Caco-2 (cell line): ENCODE measurements at places on chromosomes 5 and 9. TPM values are rescaled to one million over a fixed set of nuclear protein-coding genes. Genes with fewer than 3 reads are reported as not detected.

The LCN1 gene
- not detected in 2 replicates for total RNA-seq

The CORO2A gene
- total RNA-seq: 18.9 and 20.0 TPM in 2 replicates

DNA sequence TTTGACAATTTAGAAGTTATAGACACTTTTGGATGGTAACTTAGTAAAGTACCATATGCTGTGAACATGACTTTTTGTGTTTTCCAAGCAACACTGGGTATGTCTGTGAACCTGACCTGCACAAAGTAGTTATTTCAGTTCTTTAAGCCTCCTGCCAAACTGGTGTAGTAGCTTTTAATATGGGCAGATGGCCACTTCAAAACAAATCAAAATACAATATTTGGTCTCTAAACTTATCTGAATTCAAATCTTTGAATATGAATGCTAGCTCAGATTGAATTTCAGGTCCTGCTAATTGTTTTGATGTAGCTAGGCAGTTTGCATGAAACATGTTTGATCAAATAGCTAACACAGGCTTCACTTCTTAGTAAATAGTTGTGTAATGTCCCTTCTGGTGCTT, 1176.7 kb upstream of the CDH9 start:
- no peak overlapping the region for H3K4me3 ChIP-seq
- H3K27ac ChIP-seq: no peak overlapping the region
- no peaks in the 10 kb centered on the region for H3K4me1 ChIP-seq

The PCDHB12 gene
- 0.12 TPM in 1 of 2 replicates, not detected in the other for total RNA-seq

The GFPT2 gene
- 0.72 and 1.6 TPM in 2 replicates for total RNA-seq

DNA sequence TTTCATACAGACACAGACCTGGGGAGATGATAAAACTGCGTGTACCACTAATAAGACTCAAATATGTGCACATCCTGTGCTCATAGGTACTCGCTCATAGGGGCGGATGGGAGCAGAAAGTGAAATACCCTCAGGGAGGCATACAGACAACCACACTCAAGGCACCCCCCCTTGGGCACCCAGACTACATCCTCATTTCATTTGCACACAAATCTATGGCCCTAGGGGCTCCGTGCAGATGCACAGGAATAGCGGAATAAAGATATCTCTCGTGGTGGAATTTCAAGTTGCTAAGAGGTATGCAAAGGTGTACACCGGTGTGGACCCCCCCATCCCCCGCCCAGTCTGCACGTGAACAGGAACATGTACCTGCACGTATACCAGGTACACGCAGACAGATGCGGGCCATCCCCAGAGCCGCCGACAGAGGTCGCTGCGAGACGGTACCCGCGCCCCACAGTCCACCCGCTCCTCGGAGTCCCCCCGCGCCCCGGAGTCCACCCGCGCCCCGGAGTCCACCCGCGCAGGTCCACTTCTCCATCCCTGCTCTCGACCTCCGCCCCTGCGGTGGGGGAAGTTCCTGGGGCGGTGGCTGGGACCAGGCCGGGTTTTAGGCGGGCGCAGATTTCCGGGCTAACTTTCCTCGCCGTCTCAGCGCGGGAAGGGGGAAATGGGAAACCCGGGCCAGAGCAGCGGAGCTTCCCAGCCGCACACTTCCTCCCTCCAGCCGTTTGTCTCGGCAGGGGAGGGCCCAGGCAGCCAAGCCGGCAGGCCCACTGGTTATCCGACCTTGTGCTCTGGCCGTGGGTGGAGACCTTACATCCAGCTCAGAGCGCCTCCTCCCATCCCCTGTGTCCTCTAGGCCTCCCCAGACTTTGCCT, 1.0 kb upstream of the IL12B start:
- peak; percentile 55 for DNase-seq
- H3K27ac ChIP-seq: no peak overlapping the region
- peak overlapping the region; percentile 20; the same call in 1 of the 2 replicates for H3K4me3 ChIP-seq

The NMUR2 gene
- total RNA-seq: 0.57 and 1.00 TPM in 2 replicates

- no peak for DNase-seq
- H3K4me1 ChIP-seq: no peaks in the 10 kb centered on the region
- no peaks in the 10 kb centered on the region for H3K36me3 ChIP-seq
- H3K27me3 ChIP-seq: no peaks in the 10 kb centered on the region
- no peak overlapping the region for H3K27ac ChIP-seq
These were observed 249.0 kb downstream of the MLLT3 start for GRCh38 chr9:20373263-20373662.

- DNase-seq: no peak
- peak overlapping the region; percentile 2 for H3K27ac ChIP-seq
- no peak overlapping the region for H3K4me3 ChIP-seq
- no peaks in the 10 kb centered on the region for H3K27me3 ChIP-seq
These were observed 9.4 kb upstream of the CCL28 start for GRCh38 chr5:43421450-43422133.

The CCDC183 gene
- total RNA-seq: 4.2 and 5.8 TPM in 2 replicates

The ARL14EPL gene
- total RNA-seq: not detected in 2 replicates

The LEAP2 gene
- total RNA-seq: 1.1 and 4.1 TPM in 2 replicates

The ACTL7A gene
- total RNA-seq: not detected in 2 replicates

DNA sequence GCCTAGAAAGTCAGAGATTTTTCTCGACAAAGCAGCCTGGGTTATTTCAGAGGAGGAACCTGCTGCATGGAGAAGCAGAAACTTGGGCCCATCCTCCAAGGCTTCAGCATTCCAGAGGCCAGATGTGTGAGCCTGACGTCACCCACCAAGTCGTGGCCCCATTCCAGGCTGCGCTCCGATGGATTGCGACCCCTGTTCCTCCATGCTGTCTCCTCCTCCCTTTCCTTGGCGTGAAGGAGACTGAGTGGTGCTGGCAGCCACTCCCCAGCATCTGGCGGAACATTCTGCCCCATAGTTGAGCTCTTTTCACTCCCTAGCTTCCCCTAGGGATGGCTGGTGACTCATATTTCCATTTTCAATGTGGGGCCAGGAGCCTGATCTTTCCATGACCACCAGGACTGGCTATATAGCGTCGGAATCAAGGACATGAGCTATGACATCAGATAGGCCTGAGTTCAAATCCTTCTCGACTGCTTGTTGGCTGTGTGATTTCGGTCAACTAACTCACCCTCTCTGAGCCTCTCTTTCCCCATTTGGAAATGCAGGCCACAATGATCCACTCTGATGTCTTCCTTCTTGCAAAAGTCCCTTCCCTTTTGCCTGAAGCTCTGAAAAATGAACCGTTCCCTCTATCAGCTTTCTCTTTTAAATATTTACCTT, 24.5 kb upstream of the DUSP1 start:
- no peak overlapping the region for H3K4me3 ChIP-seq
- peaks cover 12% of the 10 kb centered on the region for H3K4me1 ChIP-seq
- no peaks in the 10 kb centered on the region for H3K27me3 ChIP-seq
- no peak for DNase-seq
- H3K27ac ChIP-seq: no peak overlapping the region

The CRHBP gene
- not detected in 2 replicates for total RNA-seq

The PCDHGA6 gene
- total RNA-seq: 0.49 and 0.79 TPM in 2 replicates

DNA sequence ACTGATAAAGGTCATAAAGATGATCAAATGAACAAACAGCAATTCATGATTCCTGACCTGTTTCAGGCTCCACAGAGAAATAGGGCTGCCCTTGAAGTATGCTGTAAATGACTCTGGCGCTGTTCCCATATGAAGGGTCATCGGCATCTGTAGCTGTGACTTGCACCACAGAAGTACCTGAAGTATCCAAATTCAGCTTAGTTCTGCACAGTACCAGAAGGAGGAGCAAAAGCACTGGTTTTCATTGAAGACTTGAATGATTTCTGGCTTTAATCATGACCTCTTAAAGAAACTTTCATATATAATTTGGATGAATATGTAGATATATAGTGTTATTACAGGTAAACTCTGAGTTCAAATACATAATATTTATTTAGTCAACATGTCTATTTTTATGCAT, 109.1 kb downstream of the CDH10 start:
- H3K36me3 ChIP-seq: no peaks in the 10 kb centered on the region
- no peak for DNase-seq
- H3K4me1 ChIP-seq: no peaks in the 10 kb centered on the region
- no peak overlapping the region for H3K4me3 ChIP-seq
- H3K27me3 ChIP-seq: no peaks in the 10 kb centered on the region
- no peak overlapping the region for H3K27ac ChIP-seq
